Stimulated activated CD4-positive, alpha-beta T cell treated with anti-CD3 and anti-CD28 coated beads, Interleukin-1b, Interleukin-23, amount 100 ng/mL, for 1 hour (primary cell): ENCODE measurements at places on chromosomes 5 and 9.
A peak's percentile ranks its signal among the peaks of the same experiment; 100 is the strongest.

DNA sequence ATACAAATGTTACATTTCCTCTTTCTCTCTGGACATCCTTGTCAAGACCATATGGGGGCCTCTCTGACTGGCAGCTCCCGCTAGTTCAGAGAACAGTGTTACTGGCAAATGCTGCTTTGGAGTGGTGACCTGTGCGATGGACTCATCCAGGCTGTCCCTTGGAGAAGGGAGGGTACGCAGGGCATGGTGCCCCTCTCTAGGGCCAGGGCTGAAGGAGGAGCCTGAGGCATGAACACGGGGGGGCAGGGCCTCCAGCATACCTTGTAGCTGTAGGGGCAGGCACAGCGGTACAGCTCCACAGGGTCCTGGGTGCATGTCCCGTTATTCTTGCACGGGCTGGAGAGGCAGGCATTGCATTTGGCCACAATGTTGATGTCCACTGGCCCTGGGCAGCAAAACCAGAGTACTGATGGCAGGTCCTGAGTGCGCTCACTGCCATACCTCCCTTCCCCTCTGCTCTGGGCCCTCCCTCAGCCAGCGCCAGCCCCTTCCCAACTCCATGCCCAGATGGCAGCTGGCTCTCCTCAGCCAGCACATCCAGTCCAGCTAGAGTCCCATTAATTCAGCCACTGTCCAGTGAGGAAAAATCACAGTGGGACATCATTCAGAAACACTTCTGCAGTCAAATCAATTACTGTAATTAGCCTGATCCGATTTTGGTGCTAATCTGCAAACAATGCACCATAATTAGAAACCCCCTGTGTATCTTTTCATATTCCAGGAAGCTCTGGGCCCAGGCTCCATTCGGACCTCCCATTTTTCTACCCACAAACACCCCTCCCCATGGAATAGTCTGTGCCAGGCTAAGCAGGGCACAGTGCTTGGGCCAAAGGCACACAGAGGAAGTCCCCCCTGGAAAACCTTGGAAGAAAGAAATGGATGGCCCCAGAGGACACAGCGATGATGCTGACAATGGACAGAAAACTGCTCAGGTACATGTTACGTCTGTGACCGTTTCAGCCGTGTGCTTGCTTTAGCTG is 128.8 kb upstream of the PANK3 start:
- no peak for DNase-seq

DNA sequence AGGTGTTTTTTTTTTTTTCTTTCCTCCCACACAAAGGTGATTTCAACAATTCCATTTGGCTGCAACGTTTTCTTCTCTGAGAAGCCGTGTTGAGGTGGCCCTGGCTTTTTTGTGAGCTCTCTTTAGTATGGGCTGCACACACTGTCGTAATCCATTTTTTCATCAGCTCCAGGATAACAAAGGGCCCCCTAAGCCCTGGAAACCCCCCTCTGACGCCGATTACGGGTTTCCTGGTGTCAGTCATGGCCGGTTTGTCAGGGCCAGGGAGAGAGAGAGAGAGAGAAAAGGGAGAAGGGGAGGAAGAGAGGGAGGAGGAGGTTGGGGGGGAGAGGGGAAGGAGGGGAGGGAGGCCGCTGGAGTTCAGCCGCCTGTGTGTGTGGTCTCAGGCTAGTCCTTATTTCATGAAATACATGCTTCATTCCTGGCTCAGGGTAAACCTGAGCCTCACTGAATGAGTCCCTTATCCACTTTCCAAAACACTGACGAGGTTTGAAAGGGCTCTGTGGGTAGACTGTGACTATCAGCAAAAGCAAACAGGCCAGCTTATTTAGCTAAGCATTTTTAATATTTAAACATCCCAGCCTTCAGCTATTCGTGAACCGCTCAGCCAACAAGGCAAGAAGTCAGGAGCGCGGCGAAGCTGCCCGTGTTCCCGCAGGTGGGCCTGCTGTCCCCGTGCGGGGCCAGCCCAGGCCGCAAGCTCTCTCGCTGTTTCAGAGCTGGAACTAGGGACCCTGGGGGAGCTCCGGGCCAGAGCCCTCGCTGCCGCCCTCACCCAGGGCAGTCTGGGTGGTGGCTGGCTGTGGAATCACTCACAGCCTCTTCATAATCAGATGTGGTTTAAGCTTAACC is 172.8 kb downstream of the ERCC6L2 start:
- no peak for DNase-seq

GRCh38 chr5:143206196-143207053 is 197.1 kb downstream of the NR3C1 start:
- DNase-seq, result no peak

DNA sequence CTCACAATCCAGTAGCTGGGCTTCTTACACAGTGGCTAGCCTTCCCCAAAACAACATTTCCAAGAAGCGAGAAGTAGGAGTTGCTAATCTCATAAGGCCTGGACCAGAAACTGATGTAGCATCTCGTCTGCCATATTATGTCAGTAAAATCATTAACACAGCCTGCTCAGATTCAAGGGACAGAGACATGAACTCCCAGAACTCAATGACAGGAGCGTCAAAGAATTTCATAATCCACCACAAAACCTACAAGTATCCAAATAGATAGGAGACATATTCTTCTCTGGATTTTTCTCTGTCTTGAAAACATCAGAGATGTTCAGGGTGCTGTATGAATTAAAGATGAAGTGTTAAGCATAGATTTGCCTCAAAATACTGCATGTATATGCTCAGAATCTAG is 457.6 kb upstream of the ACTBL2 start:
- DNase-seq, result no peak

- DNase-seq, result no peak
Observed at GRCh38 chr5:33817301-33817700, 74.5 kb downstream of the ADAMTS12 start.

GRCh38 chr9:20640331-20641187 is 18.3 kb upstream of the MLLT3 start:
- peak; percentile 39 for DNase-seq
